ENCODE measurements at places on chromosomes 3 and 15. TPM values are rescaled to one million over a fixed set of nuclear protein-coding genes. Genes with fewer than 3 reads are reported as not detected.

The HYAL1 gene
- not detected for polyA plus RNA-seq

The TRIM71 gene
- polyA plus RNA-seq: not detected

The HCLS1 gene
- polyA plus RNA-seq: 161 TPM

The TUSC7 gene
- polyA plus RNA-seq: not detected

GRCh38 chr3:120094776-120095225 is 554 bp upstream of the GSK3B start:
- no peaks in the 10 kb centered on the region for H3K36me3 ChIP-seq
- no peaks in the 10 kb centered on the region for H3K27me3 ChIP-seq
- peak overlapping the region; percentile 100 for H3K27ac ChIP-seq

- H3K27ac ChIP-seq: no peak overlapping the region
- peak; percentile 90 for DNase-seq
- peaks cover 4% of the 10 kb centered on the region for H3K4me1 ChIP-seq
- H3K27me3 ChIP-seq: peaks cover 5% of the 10 kb centered on the region
- no peak overlapping the region for H3K4me3 ChIP-seq
- H3K36me3 ChIP-seq: no peaks in the 10 kb centered on the region
Measured at GRCh38 chr15:68875377-68876116, 54.8 kb upstream of the SPESP1 start.

DNA sequence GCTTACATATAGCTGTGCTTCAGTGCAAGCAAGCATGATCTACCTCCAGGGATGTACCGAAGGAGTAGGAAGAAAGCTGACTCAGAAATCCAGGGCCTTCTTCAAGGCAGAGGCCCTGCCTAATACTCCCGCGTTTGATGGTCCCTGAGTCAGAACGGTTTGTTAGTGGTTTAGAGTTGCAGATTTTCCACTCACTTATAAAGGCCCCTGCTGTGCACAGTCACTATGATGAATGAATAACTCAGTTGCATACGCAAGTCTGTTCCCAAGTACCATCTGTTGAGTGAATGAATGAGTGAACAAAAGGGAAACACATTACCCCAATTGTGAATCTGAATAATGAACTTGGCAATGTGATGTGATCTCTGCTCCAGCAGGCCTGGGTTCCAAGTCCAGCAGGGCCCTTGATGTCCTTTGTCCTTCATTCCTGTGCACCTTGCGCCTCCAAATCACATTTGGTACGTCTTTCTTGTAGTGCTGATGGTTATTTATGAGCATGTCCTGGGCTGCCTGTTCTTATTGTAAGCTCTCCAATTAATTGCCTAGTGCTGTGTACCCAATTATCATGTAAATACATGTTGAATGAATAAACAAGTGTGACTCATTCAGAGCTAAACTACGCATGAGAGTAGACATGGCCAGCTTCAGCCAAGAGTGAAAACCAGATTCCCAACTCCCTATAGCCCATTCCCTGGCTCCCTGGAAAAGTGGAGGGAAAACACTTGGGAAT is 85.3 kb upstream of the LIMD1 start:
- no peak overlapping the region for H3K4me3 ChIP-seq
- no peak overlapping the region for H3K27ac ChIP-seq
- H3K27me3 ChIP-seq: no peaks in the 10 kb centered on the region
- no peaks in the 10 kb centered on the region for H3K4me1 ChIP-seq

DNA sequence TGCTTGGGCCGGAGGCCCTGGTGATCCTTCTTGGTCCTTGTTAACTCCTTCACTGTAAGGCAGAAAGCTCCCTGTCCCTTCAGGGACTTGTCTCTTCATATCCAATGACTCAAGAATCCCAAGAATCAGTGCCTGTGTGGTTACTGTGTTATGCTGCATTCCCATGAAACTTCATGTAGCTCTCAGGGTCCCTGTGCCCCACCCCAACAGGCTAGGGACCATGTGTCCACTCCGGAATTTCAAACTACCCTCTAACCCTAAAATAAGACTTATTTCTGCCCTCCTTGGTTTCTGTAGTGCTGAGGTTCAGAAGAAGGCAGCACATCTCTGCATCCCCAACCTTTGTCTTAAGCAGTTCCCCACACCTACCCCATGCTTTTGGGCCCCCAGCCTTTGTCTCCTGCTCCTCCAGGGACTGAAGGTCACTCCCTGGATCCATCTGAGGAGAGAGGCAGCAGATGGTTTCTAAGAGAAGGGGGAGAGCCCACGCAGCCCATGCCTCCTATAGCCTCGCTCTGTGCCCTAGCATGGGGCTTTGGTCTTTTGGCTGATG is 531 bp upstream of the MAP1A start:
- DNase-seq: no peak
- no peak overlapping the region for H3K4me3 ChIP-seq
- peaks cover 6% of the 10 kb centered on the region for H3K27me3 ChIP-seq
- H3K27ac ChIP-seq: no peak overlapping the region
- no peaks in the 10 kb centered on the region for H3K36me3 ChIP-seq

GRCh38 chr15:73212424-73212823 is 156.3 kb downstream of the HCN4 start:
- H3K27me3 ChIP-seq: no peaks in the 10 kb centered on the region
- H3K4me1 ChIP-seq: no peaks in the 10 kb centered on the region
- no peak overlapping the region for H3K4me3 ChIP-seq
- H3K36me3 ChIP-seq: no peaks in the 10 kb centered on the region

All from B cell (primary cell).